ENCODE measurements at places on chromosomes 6 and 20.

- DNase-seq, result no peak
These were observed 42.6 kb downstream of the RAB44 start for GRCh38 chr6:36739947-36740817.

DNA sequence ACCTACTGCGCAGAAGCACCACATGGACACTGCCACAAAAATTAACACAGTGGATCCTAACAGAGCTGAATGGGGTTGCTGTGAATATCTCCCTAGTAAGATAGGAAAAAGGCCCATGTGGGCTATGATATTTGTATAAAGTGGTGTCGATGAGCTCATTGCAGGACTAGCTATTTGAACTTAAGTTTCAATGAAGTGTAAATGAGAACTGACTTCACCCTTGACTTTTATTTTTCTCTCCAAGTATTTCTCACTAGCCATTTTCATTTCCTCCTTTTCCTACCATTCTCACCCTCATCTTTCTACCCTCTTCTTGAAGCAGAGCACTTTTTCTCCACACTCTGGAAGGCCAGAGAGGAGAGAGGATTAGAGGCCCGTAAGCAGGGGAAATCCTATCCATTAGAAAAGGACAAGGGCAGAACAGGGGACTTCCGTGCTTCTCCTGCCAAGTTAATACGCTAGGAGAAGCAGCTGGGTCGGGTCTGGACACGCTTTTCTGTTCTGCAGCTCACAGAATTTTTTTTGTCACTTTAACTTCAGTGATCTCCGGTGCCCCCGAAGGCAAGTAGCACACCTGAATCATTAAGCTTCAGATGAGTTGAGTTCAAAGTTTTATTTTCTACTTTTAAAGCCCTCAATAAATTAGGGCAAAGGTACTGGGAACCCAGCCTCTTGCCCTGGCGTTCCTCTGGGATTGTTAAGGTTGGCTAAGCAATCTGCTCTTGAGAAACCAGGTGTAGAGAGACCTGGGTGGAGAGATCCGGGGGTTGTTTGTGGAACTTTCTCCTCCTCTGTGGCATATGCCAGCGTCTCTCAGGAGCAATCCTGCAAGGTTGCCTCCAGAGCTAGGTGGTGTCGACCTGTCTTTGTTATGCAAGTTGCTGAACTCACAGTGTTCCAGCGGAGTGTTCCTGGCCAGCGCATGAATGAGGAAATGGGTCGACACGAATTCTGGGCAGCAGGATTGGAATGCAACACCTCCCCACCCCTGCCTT lies 56.2 kb upstream of the ARID1B start:
- no peak for DNase-seq

DNA sequence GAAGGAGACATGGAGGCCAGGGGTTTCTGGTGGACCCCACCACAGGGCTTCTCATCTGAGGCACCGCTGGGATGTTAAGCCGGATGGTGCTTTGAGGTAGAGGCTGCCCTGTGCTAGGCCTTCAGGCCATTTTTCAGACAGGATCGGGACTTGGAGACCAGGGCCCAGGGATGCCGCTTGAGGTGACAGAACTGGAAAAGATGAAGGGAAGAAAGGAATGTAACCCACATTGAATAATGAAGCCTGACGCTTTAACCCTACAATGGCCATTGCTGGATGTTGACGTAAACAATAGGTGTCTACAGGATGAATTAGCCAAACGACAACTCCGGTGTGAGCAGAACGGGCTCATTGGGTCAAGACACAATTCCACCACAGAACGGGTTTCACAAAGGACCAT lies 62.5 kb downstream of the CEBPB start:
- DNase-seq, result no peak

GRCh38 chr20:25216199-25216945 lies 20.9 kb downstream of the ENTPD6 start:
- no peak for DNase-seq

DNA sequence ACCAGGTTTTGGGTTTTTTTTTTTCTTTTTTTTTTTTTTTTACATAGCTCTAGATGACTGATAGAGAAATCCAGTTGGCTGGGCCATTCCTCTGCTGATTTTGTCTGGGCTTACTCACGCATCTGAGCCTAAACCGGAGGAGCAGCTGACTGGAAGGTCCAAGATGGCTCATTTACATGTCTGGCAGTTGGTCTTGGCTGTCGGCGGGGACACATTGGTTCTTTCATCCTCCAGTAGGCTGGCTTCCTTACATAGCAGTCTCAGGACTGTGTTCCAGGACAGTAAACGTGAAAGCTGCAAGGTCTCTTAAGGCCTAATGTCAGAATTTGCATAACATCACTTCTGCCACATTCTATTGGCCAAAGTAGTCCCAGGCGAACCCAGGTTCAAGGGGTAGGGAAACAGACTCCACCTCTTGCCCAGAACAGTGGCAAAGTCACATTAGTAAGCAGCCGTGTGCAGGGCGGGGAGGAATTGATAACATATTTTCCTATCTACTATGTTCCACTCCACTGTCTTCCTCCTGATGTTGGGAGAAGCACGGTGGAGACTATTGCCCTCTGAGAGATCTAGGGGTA lies 87.0 kb downstream of the CDH22 start:
- no peak for DNase-seq

DNA sequence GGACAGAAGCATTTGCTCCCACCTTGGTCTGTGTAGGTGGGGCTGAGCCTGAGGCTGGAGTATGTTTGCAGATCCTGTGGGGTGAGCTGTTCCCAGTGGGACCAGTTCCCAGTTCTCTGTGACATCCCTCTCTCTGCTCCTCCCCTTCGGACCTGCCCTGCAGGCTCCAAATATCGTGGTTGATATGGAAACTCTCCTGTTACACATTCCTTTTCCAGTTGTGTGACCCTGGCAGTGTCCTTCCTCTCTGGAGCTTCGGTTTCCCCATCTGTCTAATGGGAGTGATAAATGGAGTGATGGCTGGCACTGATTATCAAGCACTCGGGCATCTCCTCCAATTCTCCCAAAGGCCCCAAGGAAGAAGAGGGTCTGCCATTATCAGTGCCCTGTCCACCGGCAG lies 15.7 kb upstream of the TGM2 start:
- DNase-seq, result no peak

- peak; percentile 81 for DNase-seq
These were observed 23.0 kb downstream of the ZBP1 start for GRCh38 chr20:57596998-57597939.

- DNase-seq, result no peak
These were observed 23.8 kb downstream of the TFAP2B start for GRCh38 chr6:50842446-50842845.

- no peak for DNase-seq
These were observed 321.7 kb downstream of the CENPW start for GRCh38 chr6:126661646-126662045.

DNA sequence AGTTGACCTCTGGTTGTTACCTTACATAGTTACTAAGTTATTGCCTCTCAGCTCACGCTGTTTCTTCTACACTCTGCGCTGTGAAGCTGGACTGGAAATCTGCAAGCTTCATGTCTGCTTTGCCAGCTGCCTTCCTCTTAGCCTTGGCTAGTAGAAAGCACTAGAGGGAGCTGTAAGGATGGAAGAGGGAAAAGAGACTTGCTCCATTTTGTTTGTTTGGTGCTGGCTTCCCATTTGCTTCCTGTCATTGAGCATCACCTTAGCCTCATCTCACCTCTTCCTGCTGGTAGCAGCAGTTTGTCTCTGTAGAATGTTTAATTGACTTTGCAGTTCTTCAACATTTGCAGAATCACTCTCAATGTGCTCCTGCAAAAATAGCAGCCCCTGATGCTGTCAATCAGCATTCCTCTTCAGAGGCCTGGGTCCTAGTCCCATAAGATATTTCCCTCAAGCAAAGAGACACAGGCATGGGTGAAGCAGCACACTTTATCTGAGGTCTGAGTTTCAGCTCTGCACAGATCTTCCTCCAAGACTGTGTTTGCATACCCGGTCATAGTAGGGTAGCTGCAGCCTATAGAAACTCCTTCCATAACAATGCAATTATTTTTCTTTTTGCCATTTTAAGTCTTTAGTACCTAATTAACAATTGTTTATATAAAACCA lies 302.2 kb upstream of the EPHA7 start:
- DNase-seq, result no peak

Measured in stimulated activated naive CD4-positive, alpha-beta T cell (primary cell).